ENCODE measurements at places on chromosomes 6 and 20.
A peak's percentile ranks its signal among the peaks of the same experiment; 100 is the strongest.

GRCh38 chr6:41371461-41371991 is 36.1 kb downstream of the NCR2 start:
- no peak for DNase-seq

DNA sequence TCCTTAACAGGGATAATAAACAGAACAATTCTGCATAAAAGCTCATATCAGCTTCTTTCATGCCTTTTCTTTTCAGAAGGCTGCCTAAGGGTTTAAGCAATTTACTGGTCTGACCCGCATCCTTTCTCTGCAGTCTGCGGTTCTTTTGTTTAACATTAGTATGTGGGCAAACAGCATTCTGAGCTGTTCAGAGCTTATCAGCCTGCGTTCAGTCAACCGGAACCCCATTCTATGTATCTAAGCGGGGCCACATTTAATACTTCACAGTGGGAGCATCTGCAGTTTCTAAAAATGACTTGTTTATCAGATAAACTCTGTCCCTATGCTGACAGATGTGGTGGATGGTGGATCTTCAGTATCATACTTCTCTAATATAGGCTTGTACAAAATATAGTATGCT is 758.9 kb upstream of the MMS22L start:
- no peak for DNase-seq

- no peak for DNase-seq
These were observed 88.9 kb upstream of the CBLN4 start for GRCh38 chr20:56094228-56094627.

DNA sequence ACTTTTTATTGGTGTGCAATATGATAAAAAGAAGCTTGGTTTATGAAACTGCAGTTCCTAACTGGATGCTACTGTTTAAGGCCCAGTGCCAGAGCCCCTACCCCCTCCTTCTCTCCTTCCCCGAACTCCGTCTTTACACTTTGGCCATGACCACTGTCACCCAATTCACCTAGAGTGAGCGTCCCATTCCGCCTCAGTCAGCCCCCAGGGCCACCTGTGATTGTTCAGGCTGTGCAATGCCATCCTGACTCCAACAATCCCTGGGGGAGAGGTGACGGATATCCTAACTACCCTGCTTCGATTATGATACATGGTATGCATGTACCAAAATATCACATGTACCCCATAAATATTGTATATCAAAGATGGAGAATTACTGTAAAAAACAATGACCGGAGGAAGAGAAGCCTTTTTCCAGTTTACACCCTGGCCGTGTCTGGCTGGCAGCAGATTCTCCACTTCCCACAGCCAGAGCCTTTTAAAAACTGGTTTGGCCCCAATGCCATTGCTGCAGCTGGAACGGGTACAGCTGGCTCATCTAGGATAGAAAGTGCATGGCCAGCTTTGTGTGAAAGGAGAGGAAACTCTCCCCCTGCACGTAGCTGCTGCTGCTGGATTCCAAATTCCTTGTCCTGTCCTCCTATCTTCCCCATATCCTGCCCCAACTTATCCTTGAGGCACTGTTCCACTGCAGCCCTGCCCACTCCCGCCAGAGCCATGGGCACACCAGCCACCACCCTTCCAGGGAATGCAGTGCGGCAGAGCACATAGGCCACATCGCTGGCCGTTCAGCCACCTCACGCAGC is 99.7 kb downstream of the JPH2 start:
- DNase-seq, result no peak

- no peak for DNase-seq
These were observed at the start of gene NOL4L for GRCh38 chr20:32585011-32585585. TSS of gene NOL4L (minus strand) at chr20:32585333. CDS start at chr20:32584890, 443 bp downstream.

DNA sequence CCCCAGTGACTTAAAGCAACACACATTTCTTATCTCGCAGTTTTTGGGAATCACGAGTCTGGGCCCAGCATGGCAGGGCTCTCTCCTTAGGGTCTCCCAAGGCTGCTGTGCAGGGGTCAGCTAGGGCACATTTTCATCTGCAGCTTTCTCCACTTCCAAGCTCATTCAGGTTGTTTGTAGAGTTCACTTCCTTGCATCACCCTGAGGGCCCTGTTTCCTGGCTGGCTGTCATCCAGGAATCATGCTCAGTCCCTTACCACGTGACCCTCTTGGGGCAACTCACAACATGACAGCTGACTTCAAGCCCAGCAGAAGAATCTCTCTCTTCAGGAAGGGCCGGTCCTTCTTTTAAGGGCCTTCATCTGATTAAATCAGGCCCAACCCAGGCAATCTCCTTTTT is 21.3 kb downstream of the SNAP25 start:
- DNase-seq, result peak; percentile 35

DNA sequence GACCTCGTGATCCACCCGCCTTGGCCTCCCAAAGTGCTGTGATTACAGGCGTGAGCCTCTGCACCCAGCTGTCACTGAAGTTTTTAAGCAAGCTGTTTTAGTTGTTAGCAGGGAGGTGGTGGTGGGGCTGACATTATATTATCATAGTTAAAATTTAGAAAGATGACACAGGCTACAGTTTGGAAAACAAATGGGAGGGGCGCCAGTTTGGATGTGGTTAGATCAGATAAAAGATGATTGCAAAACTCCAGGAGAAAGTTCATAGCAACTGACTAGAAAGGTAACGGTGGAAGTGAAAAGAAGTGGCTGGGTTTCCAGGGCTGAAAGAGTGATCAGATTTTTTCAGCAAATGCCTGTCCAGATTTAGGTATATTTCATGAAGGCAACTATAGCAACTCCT is 311.9 kb upstream of the CITED2 start:
- DNase-seq, result no peak

DNA sequence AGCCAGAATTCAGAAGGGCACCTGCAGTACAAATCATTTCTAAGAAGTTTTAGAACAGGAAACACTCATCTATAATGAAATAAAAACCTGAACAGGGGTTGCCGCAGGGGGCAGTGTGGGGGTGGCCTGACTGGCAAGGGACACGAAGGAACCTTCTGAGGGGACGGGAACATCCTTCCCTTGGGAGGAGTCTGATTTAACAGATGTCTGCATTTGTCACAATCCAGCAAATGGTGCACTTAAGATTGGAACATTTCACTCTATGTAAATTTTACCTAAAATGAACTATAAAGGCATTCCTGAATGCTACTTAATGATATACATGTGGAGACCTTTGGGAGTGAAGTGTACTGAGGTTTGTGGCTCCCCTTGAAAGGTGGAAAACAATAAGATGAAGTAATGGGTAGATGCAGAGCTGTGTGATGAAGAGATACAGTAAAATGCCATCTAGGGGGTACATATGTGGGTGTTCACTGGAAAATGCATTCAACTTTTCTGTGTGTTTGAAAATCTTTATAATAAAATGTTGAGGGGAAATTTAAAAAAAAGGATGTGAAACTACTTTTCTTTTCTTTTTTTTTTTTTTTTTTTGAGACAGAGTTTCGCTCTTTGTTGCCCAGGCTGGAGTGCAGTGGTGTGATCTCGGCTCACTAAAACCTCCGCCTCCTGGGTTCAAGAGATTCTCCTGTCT is 89.5 kb downstream of the SNX5 start:
- DNase-seq, result peak; percentile 25

- no peak for DNase-seq
These were observed 132.3 kb downstream of the PXDC1 start for GRCh38 chr6:3619201-3619600.

- no peak for DNase-seq
These were observed 7.1 kb downstream of the RRBP1 start for GRCh38 chr20:17674722-17675518.

DNA sequence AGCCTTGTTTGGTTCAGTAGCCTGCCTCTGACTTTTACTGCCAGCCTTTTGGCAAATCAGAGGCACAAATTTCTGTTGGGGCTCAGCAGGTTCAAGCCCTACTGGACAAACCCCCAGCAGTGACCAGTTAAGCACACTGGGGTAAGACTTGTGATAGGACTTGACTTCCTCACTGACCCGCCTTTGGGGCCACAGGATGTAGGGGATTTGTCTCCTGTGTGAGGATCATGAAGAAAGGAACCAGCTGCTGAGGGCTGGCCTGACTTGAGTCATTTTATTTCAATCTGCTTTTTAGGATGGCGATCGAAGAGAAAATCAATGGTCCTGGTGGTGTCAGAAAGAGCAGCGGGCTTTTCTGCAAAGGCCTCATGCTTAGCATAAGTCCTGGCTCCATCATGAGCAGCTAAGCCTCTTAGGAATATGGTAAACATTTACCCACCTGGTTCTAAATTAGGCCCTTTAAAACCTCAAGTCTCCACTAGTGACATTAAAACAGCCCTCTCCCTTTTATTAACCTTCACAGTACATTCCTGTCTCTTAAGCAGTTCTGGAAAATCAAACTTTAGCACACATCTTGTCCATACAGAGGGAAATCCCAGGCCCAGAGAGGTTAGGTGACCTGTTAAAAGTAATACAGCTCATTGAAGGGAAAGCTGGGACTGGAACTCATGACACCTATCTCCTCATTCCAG is 16.6 kb downstream of the CHMP4B start:
- no peak for DNase-seq

DNA sequence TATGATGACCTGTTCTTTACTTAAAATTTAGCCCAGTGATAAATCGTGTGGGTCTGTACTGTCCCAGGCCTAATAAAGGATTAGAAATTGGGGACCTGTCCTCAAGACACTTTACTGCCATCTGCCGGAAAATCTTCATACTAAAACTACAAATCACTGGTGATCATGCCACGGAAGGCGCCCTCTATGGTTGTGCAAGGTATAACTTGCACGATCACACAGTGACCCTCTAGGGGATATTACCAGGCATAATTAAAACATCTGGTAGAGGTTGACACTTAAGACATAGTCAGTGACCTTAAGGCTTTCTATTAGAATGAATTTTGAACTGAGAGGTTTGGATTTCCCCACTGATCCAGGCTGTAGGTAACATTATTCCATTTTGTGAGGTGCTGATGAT is 172.6 kb downstream of the BMP2 start:
- no peak for DNase-seq

GRCh38 chr6:3209114-3210023 is 18.1 kb downstream of the TUBB2B start:
- peak; percentile 44 for DNase-seq

Measured in breast epithelium (tissue), 4 donors.